Naive B cell (primary cell): ENCODE measurements at places on chromosomes 12 and 14. TPM values are rescaled to one million over a fixed set of nuclear protein-coding genes. Genes with fewer than 3 reads are reported as not detected.

Gene TMEM52B
- polyA plus RNA-seq = not detected

DNA sequence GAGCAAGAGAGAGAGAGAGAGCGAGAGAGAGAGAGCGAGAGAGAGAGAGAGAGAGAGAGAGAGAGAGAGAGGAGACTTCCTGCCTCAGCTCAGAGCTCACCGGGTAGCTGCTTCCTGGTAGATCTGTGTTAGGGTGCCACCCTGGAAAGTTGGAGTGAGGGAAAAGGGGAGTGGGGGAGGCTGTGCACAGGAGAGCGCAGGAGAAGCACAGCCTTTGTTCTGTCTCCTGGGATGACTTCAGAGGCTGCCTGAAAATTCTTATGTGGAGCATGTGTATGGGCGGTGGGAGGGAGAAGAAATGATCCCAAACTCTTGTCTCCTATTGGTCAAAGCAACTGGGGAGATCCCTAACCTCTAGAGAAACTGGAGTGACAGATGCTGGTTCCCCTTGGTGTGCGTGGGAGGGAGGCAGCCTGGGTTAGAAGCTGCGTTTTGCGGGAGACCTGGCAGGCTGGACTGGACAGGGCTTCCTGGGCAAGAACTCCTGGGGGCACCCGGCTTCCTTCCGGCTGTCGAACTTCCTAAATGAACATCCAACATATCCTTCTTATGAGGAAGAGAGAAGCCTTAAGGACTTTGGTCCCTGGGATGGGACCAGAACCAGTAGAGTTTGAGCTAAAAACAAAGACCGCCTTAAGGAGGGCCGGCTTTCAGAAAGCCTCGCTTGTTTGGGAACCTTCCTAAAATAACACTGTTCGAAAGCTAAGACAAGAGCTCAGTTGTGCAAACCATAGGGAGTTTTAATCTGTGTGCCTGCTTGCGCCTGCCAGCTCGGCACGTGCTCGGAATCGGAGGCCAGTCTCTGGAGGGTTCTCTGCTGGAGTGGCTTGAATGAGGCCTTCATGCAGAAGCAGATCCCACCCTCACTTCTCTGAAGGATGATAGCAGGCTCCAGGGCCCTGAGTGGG lies 30.4 kb upstream of the BEGAIN start:
- no peak for DNase-seq

GRCh38 chr12:31298515-31298910 lies 27.4 kb downstream of the SINHCAF start:
- DNase-seq = no peak

- no peak for DNase-seq
Measured at GRCh38 chr14:104130974-104131651, 7.3 kb upstream of the KIF26A start.

DNA sequence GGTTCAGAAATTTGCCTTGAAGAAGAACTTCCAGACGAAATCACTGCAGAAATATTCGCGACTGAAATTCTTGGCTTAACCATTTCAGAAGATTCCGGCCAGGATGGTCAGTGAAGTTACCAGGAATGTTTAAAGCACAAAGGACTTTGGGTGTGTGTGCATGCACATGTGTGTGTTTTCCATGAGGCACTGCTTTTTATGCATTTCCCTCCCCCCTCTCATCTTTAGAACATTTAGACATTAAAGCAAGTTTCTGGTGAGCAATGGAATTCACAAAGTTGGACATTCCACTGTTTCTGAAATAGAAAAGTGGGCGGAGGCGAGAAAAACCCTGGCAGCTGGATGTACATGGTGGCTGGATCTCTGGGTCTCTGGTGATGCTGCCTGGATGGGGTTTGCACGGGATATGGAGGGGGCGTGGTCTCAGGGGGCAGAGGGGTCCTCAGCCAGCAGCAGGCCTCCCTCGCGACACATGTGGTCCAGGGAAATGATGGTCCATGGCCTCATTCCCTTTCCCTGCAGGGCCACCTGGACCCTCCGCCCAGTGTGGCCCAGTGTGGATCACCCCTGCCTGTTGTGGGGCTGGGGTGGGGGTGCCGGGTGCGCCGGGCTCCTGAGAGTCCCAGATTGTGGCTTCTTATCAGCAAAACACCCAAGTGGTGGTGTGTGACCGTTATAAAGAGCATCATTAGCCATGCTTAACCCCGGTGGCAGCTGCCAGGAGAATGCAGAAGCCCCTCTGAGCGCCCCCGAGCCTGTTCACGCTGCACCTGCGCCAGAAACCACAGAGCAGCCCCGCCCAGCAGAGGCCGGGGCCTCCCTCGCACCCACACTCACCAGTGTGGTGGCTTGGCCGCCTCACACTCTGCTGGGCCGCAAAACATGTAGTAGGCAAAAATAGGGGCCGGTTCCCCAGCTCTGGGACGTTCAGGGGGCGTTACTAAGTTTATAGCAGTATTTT lies 17.8 kb upstream of the BCL7A start:
- peak; percentile 84 for DNase-seq

Gene P2RX2
- polyA plus RNA-seq = not detected

DNA sequence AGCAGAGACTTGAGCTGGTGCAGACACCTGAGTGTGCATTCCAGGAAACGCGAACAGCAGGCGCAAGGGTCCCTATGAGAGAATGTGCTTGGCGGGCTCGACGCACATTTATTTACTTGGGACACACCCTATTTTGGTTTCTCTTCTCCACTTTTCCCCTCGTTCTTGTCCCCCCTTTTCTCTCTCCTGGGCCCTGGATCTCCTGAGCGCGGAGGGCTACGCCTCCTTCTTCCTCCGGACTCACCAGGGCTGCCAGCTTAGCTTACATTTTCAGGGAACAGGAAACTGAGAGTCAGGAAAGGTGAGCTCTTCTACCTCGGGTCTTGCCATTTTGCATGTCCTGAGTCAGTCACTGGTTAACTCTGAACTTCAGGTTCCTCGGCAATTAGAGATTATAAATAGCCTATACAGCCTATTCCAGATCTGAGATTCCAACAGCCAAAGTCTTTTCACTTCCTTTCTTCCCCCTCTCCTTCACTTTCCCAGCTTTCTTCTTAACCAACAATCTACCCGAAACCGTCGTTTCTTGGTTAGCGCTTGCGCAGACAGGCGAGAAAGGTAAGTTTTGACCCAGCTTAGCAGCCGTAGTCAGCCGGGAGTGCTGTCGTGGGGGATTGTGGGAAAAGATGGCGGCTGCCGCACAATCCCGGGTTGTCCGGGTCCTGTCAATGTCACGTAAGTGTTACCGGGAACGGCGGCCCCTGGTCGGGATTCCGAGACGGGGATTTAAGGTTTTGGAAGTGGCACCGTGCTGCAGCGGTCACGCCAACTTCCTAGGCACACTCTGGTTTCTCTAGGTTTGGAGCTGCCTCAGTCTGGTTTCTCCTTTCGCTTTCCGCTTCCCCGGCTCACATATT lies at the start of the genes AKAP3 and NDUFA9:
AKAP3 (minus strand) TSS at position 551 of the 857 bp plus-strand sequence. CDS start 10,855 bp downstream, outside the sequence.
NDUFA9 (plus strand) TSS at position 614 of the 857 bp plus-strand sequence; CDS start at position 627, 13 bp downstream.
- DNase-seq = peak; percentile 80

GRCh38 chr12:123363740-123364531 lies 711 bp downstream of the SBNO1 start:
- peak; percentile 27 for DNase-seq

- no peak for DNase-seq
Measured at GRCh38 chr14:96272777-96273473, 16.9 kb downstream of the BDKRB1 start.

GRCh38 chr14:31965735-31966598 lies 111.1 kb upstream of the ARHGAP5 start:
- DNase-seq = no peak

DNA sequence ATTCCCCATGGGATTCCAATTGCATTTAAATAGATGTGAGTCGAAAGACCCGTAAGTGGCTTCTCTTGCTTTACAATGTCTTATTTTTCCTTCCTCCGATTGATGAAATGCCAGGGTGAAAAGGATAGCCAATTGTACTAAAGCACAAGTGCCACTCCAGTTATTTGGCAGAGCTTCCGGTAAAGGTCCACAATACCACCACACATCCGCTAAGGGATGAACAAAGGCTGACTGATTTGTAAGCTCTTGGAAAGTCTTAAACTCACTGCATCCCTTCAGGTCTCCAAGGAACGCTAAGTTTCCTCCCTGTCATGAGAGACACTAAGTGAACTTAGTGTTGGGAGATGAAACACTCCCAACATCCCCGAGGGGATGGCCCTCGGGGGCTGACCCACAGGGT lies 21.2 kb upstream of the RNASE1 start:
- DNase-seq = no peak

- no peak for DNase-seq
Measured at GRCh38 chr12:123873793-123874192, 98.8 kb downstream of the CCDC92 start.

Gene BCAT1
- polyA plus RNA-seq = 1.6 TPM

Gene FMNL3
- 16.6 TPM for polyA plus RNA-seq

Gene FOXG1
- polyA plus RNA-seq = not detected

Gene STAC3
- 0.36 TPM for polyA plus RNA-seq

Gene ISCU
- polyA plus RNA-seq = 418 TPM

GRCh38 chr14:67630186-67630585 lies 10.5 kb downstream of the ARG2 start:
- DNase-seq = no peak

Gene MYBPC1
- not detected for polyA plus RNA-seq

DNA sequence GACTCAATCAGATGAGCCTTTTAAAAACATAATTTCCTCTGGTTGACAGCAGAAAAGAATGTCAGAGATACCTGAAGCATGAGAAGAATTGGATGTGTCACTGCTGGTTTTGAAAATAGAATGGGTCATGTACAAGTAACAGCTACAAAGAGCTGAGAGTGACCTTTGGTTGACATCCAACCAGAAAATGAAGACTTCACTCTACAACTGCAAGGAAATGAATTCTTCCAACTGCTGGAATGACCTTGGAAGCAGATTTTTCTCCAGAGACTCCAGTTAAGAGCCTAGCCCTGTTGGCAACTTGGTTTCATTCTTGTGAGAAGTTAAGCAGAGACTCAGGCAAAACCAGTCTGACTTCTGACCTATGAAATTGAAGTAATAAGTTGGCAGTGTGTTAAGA lies 505.9 kb downstream of the SLC16A7 start:
- no peak for DNase-seq
